ENCODE measurements at places on chromosomes 5 and 9.

DNA sequence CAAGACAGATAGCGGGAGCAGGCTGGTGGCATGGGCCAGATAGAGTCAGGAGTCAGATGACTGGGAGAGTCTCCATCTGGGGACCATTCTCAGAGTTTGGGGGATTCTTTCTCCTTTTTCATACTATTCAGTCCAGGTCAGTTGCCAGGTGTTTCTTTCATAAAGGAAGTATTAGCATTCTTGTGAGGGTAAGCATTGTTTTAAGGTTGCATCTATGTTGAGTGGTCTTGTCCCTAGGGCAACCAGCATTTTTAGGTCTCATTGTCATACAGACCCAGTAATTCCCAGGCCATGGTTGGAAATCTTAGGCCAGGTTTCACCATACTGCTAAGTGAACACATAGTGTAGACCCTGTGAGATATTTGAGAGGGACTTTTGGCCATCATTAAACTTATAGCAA, 122.3 kb upstream of the POC5 start:
- DNase-seq = no peak

DNA sequence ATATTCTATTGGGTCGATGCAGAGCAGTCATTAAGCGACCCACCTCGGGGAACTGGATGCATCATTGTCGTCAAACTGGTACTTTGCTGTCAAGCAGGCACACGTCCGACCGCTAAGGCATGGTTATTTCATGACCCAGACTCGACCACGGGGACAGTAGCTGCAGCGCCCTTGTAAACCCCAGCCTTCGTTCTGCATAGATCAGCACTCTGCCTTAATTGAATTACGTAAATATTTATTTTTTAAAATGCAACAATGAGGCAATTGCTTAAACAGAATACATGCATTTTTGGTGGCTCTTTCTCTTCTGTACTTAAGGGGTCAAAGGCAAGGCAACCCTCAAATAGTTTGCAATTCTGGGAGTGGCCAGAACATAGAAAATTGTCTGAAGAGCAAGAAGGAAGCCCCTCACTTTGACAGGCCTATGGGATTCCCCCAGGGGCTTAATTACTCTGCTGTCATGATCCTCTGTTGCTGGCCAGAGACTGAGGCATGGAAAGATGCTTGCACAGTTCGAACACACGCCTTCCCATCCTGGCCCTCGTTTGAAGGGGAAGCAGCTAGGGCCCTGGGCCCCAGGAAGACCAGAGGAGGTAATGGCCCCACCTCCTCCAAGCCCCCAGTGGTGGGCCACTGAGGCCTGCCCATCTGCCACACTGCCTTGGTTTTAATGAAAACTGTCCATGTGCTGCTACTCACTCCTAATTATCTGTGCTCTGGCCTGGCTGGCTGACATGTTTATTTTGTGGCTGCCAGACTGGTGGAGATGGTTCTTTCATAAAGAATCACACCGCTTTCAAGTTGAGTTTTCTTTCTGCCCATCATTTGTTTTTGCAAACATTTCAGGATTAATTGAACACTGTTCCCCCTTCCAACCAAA, 169.7 kb upstream of the MAST4 start:
- no peak for DNase-seq

GRCh38 chr5:174139623-174140022, 94.1 kb downstream of the NSG2 start:
- DNase-seq = no peak

- DNase-seq = no peak
Measured at GRCh38 chr5:80569961-80570786, at the start of gene ANKRD34B. TSS of gene ANKRD34B (minus strand) at chr5:80570280. CDS start at chr5:80560019, 10,261 bp downstream.

DNA sequence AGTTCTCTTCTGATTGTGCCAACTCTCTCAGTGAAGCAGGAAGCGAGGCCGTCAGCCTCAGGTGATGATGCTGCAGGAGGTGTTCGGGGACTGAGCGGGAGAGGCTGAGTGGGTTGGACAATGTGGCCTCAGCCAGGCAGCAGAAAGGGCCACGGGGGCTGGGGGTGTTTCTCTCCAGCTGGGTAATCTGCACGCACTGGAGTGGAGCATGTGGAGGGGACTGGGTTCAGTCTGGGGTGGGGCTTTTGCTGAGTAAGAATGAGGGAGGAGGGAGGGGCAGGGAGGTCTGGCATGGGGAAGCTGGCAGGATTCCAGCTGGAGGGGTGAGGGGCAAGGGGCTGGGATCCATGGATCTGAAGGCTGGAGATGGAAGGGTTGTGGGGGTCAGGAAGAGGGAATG, 60.8 kb upstream of the PHYKPL start:
- no peak for DNase-seq

GRCh38 chr5:45521067-45521466, 175.1 kb downstream of the HCN1 start:
- DNase-seq = no peak

GRCh38 chr5:74026310-74026709, 400.3 kb downstream of the ARHGEF28 start:
- no peak for DNase-seq

GRCh38 chr5:73201547-73202513, 28.8 kb downstream of the TMEM174 start:
- no peak for DNase-seq
